ENCODE measurements at places on chromosomes 2 and 18. TPM values are rescaled to one million over a fixed set of nuclear protein-coding genes. Genes with fewer than 3 reads are reported as not detected.

Gene DSC1
- total RNA-seq = not detected

Gene APLF
- 3.0 TPM for total RNA-seq

Gene CYP26B1
- not detected for total RNA-seq

- DNase-seq = no peak
- H3K36me3 ChIP-seq = no peaks in the 10 kb centered on the region
- H3K4me1 ChIP-seq = no peaks in the 10 kb centered on the region
- H3K27me3 ChIP-seq = no peaks in the 10 kb centered on the region
- H3K27ac ChIP-seq = no peak overlapping the region
Observed at GRCh38 chr2:185644828-185645227, 93.8 kb upstream of the FSIP2 start.

- H3K27me3 ChIP-seq = no peaks in the 10 kb centered on the region
- no peak overlapping the region for H3K27ac ChIP-seq
- no peaks in the 10 kb centered on the region for H3K4me1 ChIP-seq
Observed at GRCh38 chr2:101119431-101119830, 31.8 kb downstream of the TBC1D8 start.

- H3K27me3 ChIP-seq = no peaks in the 10 kb centered on the region
- H3K36me3 ChIP-seq = no peaks in the 10 kb centered on the region
- no peak overlapping the region for H3K27ac ChIP-seq
- no peak overlapping the region for H3K4me3 ChIP-seq
Observed at GRCh38 chr2:205407984-205408383, 274.3 kb upstream of the NRP2 start.

- no peak for DNase-seq
- no peak overlapping the region for H3K4me3 ChIP-seq
- no peak overlapping the region for H3K27ac ChIP-seq
- H3K36me3 ChIP-seq = no peaks in the 10 kb centered on the region
- H3K4me1 ChIP-seq = no peaks in the 10 kb centered on the region
Observed at GRCh38 chr2:46170611-46171350, 126.4 kb upstream of the EPAS1 start.

Measured in activated CD4-positive, alpha-beta memory T cell treated with anti-CD3 and anti-CD28 coated beads for 36 hours (primary cell).